IPS DF 6.9 (cell line): ENCODE measurements at places on chromosomes 7 and 10.

DNA sequence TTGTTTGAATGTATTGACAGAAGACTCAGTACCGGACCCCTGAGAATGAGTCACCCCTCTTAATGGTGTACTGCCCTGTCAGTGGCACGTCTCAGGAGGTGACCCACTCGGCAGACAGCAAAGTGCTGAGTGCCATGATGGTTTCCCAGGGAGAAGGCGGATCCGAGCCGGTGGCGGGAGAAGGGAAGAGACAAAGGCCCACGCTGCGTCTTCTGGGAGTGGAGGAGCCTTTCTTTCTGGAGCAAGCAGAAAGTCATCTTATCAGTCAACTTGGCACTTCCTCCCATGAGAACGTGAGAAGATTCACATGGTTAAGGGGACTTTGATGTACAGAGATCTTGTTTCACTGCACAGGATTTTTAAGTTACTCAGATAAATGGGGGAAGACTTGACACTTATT, 14.6 kb upstream of the PPP2R2D start:
- DNase-seq = no peak

DNA sequence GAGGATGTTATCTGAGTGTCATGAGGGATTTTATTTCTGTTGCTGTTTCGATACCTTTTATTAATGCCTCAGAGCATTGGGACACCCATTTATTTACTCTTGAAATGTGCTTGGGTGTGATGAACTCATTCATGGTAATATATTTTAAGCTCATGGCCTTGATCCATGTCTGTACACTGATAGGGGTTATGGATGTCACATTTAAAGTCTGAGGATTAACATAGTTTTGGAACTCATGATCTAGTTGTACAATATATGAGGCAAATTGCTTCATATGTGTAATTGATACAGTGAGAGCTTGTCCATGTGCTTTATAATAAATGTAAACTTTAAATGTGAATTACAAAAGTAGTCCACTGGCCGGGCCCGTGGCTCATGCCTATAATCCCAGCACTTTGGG, 23.0 kb upstream of the ZRANB1 start:
- no peak for DNase-seq

- no peak for DNase-seq
These were observed 30.6 kb downstream of the SVOPL start for GRCh38 chr7:138670594-138670993.

- DNase-seq = no peak
These were observed 276.2 kb downstream of the KCNMA1 start for GRCh38 chr10:77361426-77361825.

GRCh38 chr7:100654908-100655831, 1.1 kb downstream of the ACTL6B start:
- DNase-seq = no peak

DNA sequence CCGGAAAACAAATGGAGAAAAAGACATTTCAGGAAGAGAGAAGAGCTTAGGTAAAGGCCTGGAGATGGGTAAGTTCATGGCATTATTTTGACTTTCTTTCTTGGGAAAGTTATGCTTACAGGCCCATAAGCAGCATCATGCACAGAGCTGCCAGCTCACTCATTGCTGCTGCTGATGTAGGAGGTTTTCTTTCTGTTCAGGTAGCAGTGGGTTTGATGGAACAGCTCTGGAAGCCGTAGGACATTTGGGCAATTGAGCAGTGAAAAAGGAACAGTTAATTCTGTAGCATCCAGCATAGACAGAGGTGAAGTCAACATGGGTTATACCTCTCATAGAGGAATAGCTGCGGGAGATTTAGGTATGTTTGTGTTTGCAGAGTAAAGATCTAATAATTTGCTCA, 3.3 kb downstream of the CHN2 start:
- DNase-seq = no peak

GRCh38 chr10:128125416-128125943, 743 bp downstream of the MKI67 start:
- DNase-seq = no peak

GRCh38 chr7:157884461-157885062, 547.8 kb downstream of the DNAJB6 start:
- DNase-seq = no peak

DNA sequence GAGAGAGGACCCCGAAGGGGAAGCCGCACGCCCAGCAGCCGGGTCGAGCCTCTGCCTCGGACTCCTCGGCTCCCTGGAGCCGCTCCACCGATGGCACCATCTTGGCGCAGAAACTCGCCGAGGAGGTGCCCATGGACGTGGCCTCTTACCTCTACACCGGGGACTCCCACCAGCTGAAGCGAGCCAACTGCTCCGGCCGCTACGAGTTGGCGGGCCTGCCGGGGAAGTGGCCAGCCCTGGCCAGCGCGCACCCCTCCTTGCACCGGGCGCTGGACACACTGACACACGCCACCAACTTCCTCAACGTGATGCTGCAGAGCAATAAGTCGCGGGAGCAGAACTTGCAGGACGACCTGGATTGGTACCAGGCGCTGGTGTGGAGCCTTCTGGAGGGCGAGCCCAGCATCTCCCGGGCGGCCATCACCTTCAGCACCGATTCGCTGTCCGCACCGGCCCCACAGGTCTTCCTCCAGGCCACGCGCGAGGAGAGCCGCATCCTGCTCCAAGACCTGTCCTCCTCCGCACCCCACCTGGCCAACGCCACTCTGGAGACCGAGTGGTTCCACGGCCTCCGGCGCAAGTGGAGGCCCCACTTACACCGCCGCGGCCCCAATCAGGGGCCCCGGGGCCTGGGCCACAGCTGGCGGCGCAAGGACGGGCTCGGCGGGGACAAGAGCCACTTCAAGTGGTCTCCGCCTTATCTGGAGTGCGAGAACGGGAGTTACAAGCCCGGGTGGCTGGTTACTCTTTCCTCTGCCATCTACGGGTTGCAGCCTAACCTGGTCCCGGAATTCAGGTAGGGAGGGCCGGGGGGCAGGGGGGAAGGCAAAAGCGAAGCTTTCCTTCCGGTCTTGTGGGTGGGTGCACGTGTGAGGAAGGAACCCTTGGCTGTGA, 973 bp downstream of the GPR158 start:
- DNase-seq = no peak

- DNase-seq = no peak
These were observed 145.7 kb downstream of the HGF start for GRCh38 chr7:81624021-81624592.

- no peak for DNase-seq
These were observed 736 bp downstream of the SKIDA1 start for GRCh38 chr10:21524526-21525366.

DNA sequence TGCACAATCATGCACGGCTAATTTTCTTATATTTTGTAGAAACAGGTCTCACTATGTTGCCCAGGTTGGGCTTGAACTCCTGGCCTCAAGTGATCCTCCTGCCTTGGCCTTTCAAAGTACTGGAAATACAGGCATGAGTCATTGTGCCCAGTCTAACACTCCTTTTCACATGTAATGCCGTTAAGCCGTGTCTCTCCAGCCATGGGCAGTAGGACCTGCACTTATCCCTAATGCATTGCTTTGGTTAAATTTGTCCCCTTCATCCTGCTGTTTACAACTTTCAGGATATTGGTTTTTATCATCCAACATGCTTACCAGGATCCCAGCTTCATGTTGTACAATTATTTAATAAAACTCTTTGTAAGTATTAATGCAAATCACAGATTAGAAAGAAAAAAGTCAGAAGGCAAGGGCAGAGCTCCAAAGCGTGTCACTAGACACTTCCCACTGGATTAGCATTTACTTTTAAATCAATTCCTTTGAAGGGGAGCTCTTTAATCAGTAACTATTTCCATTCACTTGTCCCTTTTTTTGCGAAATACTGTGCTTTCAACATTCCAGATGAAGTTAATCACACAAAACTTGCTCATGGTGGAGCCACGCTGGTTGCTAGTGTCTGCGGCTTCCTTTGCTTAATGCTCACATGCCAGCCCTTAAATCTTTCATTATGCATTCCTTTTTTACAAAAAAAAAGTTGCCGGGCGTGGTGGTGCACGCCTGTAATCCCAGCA, 256.0 kb upstream of the AUTS2 start:
- DNase-seq = no peak

- DNase-seq = peak; percentile 57
These were observed 93.0 kb upstream of the SLC25A13 start for GRCh38 chr7:96414931-96415292.
